ENCODE measurements at places on chromosomes 2 and 18. TPM values are rescaled to one million over a fixed set of nuclear protein-coding genes. Genes with fewer than 3 reads are reported as not detected.

The DAW1 gene
- total RNA-seq = not detected

The RNF125 gene
- 12.0 TPM for total RNA-seq

The UGT1A8 gene
- total RNA-seq = not detected

The TTC21B gene
- 58.4 TPM for total RNA-seq

DNA sequence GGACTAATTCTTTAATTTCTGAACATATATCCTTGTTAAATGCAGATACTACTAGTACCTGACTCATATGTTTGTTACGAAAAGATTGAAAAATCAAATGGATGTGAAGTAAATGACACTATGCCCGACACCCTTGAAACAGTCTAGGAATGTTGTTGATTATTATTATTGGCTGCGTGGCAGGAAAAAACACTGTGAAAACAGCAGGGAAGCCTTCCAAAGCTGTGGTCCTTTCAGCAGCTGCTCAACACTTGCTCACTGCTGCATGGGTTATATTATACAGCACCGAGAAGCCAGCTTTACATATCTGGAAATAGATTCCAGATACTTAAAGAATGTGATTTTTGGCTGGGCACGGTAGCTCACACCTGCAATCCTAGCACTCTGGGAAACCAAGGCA lies 26.5 kb downstream of the CRYGD start:
- H3K36me3 ChIP-seq = no peaks in the 10 kb centered on the region
- H3K27me3 ChIP-seq = no peaks in the 10 kb centered on the region

DNA sequence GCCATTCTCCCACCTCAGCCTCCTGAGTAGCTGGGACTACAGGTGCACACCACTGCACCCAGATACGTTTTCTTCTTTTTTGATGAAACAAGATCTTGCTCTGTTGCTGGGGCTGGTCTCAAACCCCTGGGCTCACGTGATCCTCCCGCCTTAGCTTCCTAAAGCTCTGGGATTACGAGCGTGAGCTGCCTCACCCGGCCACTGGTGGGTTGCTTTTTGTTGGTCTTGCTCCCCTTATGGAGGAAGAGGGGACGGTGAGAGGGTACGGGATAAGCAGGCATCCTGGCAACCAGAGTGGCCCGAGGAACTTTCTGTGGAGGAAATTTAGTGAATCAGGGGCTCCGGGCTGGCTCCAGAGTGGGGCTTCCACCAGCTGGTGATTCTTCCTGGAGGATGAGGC lies 222.3 kb downstream of the HDAC4 start:
- H3K27me3 ChIP-seq = no peaks in the 10 kb centered on the region
- H3K27ac ChIP-seq = no peak overlapping the region
- no peaks in the 10 kb centered on the region for H3K4me1 ChIP-seq
- DNase-seq = peak; percentile 3
- peaks cover 90% of the 10 kb centered on the region for H3K36me3 ChIP-seq
- no peak overlapping the region for H3K4me3 ChIP-seq

DNA sequence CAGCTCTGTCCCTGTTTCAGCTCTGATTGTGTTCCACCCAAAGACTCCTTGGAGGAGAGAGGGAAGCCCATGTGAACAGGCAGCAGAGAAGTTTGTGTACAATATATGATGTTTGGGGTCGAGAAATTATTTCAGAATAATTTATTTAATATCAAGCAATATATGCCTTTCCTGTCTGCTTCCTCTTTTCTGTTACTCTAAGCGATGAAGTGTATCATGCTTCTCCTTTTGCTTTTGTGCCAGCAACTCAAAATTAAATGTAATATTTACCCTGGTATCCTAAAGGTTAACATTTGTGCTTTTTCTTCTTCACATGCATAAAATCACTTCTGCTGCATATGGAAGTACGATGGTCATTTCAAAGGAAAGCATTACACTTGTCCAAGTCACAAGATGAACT lies 2.4 kb upstream of the NTSR2 start:
- no peak overlapping the region for H3K4me3 ChIP-seq
- H3K27ac ChIP-seq = no peak overlapping the region
- H3K27me3 ChIP-seq = no peaks in the 10 kb centered on the region
- no peaks in the 10 kb centered on the region for H3K4me1 ChIP-seq

- peaks cover 22% of the 10 kb centered on the region for H3K4me1 ChIP-seq
- H3K27ac ChIP-seq = no peak overlapping the region
- no peaks in the 10 kb centered on the region for H3K36me3 ChIP-seq
- peak; percentile 76 for DNase-seq
- no peaks in the 10 kb centered on the region for H3K27me3 ChIP-seq
Observed at GRCh38 chr2:67650291-67651133, 253.4 kb downstream of the ETAA1 start.

DNA sequence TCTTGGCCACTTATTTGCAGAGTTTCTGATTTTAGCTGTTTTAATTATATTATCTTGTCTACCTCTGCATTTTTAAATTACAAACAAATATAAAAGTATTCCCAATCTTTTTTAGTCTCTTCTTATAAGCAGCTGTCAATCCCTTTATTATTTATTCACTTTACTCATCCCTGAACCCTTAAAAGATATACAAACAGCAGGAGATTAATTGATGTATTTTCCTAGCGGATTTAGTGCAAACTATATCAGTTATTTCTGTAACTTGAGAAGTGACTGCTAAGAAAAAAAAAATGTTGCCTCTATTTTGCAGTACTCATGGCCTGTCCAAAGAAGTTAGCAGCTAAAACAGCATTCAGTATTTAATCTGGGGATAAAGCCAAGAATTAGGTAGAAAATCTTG lies 42.1 kb upstream of the GCFC2 start:
- H3K27ac ChIP-seq = no peak overlapping the region
- no peak for DNase-seq

DNA sequence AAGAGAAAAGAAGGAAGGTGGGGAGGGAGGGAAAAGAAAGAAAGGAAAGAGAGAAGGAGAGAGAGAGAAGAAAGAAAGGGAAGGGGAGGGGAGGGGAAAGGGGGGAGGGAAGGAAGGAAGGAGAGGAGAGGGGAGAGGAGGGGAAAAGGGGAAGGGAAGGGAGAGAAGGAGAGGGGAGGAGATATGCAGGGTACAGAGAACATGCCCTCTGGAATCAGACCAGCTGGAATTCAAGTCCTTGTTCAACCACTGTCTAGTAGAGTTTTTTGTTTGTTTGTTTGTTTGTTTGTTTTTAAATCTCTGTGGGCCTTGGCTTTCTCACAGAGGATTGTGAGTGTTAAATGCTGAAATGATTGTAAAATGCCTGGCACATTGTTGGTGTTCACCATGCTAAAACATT lies 77.7 kb upstream of the FOSL2 start:
- H3K27ac ChIP-seq = no peak overlapping the region
- no peak overlapping the region for H3K4me3 ChIP-seq
- no peaks in the 10 kb centered on the region for H3K4me1 ChIP-seq

- DNase-seq = no peak
- H3K27me3 ChIP-seq = no peaks in the 10 kb centered on the region
- peak overlapping the region; percentile 16 for H3K27ac ChIP-seq
- H3K4me3 ChIP-seq = no peak overlapping the region
- no peaks in the 10 kb centered on the region for H3K36me3 ChIP-seq
Observed at GRCh38 chr2:3523551-3524041, 4.3 kb upstream of the ADI1 start.

DNA sequence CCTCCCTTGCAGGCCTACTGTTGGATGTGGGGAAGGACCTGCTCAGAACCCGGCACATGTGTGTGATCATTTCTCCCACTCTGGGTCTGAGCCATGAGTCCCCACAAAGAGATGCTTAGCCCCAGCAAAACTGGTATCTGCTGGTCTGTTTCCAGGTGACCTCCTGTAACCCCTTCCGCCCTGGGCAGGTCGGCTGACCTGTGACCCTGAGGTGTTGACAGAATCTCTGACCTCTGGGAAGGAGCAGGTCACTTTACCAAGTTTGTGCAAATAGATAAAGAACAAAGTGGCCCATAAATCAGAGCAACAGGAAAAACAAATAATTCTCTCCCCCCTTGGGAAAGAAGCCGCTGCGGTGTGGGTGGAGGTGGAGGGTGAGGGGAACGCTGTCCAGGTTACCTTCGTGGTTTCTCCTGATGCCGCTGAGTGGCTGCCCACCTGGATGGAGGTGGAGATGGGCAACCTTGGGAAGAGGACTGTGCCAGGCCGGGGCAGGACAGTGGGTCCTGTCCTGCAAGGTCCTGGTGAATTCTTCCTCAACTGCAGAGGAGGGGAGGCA lies 174.0 kb upstream of the MYCN start:
- no peaks in the 10 kb centered on the region for H3K4me1 ChIP-seq
- no peaks in the 10 kb centered on the region for H3K36me3 ChIP-seq
- H3K27ac ChIP-seq = no peak overlapping the region
- H3K4me3 ChIP-seq = no peak overlapping the region
- no peaks in the 10 kb centered on the region for H3K27me3 ChIP-seq
